Stimulated activated CD4-positive, alpha-beta T cell treated with anti-CD3 and anti-CD28 coated beads, Interleukin-2, amount 100 ng/mL, for 48 hours (primary cell): ENCODE measurements at places on chromosomes 3 and 15.
A peak's percentile ranks its signal among the peaks of the same experiment; 100 is the strongest.

GRCh38 chr3:119873646-119874045, 91.7 kb downstream of the NR1I2 start:
- DNase-seq = no peak

- no peak for DNase-seq
These were observed 145.7 kb downstream of the TLE3 start for GRCh38 chr15:69951898-69952555.

DNA sequence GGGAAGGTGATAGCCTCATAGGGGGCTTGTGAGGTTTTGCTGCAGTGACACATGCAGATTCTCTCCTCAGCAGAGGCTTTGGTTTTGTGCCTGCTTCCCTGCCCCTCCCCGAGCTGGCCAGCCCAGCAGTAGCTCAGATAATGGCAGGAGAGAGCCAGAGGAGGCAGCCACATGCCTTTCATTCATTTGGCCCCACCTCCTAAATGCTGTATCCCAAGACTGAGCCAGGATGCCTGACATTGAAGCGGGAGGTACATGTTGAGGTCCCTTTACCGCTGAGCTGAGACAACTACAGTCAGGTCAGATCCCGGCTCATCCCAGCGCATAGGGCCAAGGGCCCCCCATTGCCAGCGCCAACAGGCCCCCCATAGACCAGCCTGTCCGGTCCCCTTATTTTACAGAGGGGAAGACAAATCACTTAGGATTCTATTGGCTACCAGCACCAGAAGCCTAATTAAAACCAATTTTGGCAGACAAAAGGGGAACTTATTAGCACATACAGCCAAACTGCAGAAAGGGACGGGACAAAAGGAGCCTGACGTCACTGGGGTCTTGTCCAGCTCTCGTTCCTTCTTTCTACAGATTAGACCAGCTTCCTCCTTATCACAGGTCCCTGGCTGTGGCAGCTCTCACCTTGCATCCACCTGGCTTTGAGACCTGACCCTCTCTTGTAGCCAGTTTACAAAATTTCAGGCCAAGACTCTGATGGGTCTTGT, 12.1 kb upstream of the POLG start:
- no peak for DNase-seq

DNA sequence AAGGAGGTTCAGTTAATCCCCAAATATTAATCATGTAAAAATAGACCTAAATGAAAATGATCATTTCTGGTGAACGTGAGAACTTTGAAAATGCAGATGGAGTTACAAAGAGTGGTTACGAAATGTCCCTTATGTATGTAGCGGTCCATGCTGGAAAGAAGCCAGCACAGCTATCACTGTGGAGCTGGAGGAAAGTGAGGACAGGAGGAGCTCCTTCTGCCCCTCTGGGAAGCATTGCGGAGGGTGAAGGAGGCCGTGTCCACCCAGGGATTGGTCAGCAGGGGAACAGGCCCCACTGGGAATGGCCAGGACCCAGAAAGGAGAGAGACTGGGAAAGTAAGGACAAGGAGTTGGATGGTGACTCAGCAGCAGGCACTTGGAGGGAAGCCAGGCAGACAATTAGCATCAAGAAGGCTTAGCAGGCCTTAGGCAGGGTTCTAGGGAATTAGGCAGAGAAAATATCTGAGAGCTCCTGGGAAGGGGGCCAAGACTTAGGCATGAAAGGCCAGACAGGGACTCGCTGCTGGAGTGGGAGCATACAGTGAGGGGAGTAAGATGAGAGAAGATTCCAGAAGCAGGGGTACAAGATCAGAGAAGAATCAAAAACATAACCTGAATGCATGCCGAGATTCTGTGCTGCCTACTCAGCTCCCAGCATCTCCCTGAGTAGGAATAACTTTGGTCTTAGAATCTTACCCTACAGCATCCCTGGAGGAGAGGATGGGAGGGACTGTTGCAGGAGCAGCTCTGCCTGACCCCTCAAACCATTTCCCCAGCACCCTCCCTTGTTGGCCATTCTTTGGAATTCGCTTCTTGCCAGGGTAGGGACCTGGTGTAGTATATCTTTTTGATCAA, 171.0 kb upstream of the UMPS start:
- DNase-seq = no peak

- DNase-seq = no peak
These were observed 72.2 kb downstream of the NR1D2 start for GRCh38 chr3:24017305-24017704.

DNA sequence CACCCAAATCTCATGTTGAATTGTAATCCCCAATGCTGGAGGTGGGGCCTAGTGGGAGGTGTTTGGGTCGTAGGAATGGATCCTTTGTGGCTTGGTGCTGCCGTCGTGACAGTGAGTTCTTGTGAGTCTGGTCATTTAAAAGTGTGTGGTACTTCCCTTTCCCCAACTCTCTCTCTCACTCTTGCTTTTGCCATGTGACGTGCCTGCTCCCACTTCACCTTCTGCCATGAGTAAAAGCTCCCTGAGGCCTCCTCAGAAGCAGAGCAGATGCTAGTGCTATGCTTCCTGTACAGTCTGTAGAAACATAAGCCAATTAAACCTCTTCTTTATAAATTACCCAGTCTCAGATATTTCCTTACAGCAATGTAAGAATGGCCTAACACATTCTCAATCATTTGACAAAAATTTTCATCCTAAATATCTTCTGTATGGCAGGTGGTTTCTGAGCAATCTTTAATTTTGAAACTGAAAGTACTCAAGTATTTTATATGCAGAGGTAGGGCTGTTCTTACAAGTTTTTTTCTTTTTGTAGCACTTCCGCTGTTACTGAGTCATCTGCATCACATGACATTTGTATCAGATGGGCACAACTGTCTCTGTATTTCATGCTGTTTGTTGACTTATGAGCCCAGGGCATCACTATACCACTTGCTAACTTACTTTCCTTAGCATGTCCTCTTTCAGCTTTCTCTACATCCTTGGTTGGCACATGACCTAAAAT, 8.8 kb downstream of the RPL39L start:
- peak; percentile 24 for DNase-seq

DNA sequence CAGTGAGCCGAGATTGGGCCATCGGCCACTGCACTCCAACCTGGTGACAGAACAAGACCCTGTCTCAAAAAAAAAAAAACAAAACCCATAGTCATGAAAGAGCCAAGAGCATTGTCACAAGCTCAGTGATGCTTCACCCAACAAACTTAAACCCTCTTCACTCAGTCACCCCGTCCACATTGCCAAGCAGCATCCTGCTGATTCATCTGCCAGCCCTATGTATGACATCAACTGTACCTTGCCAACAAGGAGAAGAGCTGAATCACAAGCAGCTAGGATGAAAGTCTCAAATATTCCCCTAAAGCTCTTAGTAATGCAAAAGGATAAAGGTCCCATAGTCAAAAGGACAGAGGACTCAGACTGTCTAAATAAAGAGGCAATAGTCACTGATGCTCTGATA, 90.0 kb downstream of the ANO10 start:
- no peak for DNase-seq

DNA sequence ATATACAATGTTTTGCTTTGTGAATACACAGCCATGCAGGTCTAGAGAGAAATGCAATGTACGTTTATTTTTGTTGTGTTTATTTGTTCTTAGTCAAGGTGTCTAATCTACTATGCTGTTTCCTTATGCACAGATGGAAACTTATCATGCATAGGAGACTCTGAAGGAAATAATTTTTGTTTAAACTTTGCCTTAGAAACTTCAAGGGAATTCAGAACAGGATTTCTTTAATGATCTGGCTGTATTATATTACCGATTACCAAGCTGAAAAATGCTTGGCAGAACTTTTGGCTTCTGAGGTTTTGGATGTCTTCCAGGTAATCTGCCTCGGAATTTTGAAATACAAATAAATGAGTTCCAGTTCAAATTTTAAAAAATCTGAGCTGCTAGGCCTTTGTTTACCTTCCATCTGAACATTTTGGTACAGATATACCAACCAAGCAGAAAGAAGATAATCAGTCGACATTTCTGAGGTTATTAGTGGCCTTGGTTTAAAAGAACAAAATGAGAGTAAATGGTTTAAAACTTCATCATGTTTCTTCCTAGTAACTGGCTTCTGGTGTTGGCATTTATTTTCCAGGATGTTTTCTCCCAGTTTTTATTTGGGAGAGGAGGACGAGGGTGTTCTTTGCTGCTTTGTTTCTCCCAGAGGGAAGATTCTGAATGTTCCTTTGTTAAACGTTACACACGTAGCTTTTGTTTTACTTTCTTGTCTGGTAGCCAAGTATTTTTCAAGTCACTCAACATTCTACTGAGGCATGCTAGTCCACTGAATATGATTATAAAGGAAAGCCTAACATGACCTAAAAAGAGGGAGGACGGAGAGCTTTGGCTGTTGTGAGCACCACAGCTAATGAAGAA, 421.8 kb upstream of the TBL1XR1 start:
- DNase-seq = no peak

- DNase-seq = no peak
These were observed 24.3 kb downstream of the VIPR1 start for GRCh38 chr3:42526616-42527367.
